ENCODE measurements at places on chromosomes 5 and 9.
A peak's percentile ranks its signal among the peaks of the same experiment; 100 is the strongest.

DNA sequence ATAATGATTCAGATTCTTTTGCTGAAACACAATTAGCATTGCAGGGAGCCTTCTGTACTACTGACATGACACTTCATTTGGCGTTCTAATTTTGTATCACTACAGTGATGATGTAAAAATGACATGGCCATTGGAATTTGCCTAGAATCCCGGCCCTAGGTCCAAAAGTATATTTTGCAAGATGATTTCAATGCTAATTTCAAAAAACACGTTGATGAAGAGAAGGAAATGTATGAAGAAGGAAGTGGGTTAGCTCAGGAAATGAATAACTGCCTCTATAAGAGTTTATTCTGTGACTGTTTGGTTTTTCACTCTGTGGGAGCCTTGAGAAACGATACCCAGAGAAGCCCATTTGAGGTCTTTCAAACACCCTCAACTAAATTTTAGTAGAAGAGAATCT is 59.3 kb downstream of the OSTF1 start:
- DNase-seq, result no peak

GRCh38 chr5:67010684-67011409 is 185.8 kb downstream of the CD180 start:
- DNase-seq, result no peak

DNA sequence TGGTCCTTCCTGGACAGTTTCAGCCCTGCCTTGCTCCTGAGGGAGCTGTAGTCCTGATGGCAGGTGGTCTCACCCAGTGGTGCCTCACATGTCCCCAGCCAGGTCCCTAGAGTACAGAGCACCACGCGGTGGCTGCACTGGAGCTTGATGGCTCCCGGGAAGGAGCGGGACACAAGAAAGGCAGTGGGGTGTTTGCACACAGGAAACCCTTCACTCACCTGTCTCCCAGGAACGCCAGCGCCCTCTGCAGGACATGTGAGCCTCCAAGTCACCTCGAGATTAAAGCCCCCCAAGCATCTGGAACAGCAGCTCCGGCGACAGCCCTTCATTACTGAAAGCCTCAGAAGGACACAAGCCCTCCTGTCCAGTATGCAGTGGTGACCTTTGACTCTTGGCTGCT is 19.9 kb upstream of the TMEM250 start:
- no peak for DNase-seq

- no peak for DNase-seq
Observed at GRCh38 chr5:59062986-59063683, 480.3 kb downstream of the RAB3C start.

- DNase-seq, result no peak
Observed at GRCh38 chr5:159343295-159344094, 13.2 kb upstream of the IL12B start.

DNA sequence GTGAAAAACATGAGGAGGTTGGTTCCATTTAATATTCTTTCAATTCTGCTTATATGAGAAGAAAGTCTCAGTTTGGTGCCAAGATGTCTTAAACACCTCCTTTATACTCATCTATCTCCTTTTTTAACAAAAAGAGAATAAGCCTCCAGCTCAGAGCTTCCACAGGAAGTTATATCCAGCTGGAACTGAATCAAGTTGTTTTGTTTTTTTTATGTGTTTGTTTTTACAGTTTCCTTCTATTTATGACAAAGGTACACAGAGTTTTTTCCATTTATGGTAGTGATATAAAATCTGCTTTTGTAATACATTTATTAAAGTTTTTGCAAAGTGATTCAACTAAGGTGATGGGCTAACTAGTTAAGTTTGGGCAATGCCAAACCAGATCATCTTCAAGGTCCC is 10.4 kb downstream of the SPARC start:
- no peak for DNase-seq

GRCh38 chr9:70500793-70501192 is 86.3 kb upstream of the KLF9 start:
- DNase-seq, result no peak

- DNase-seq, result no peak
Observed at GRCh38 chr9:35076848-35077247, 2.9 kb downstream of the FANCG start.

- no peak for DNase-seq
Observed at GRCh38 chr9:116411506-116411905, 257.9 kb downstream of the PAPPA start.

GRCh38 chr5:177599731-177600507 is at the start of gene B4GALT7:
TSS of gene B4GALT7 (plus strand) at chr5:177600132. CDS start at chr5:177600211, 79 bp downstream.
- DNase-seq, result peak; percentile 75

- no peak for DNase-seq
Observed at GRCh38 chr9:79489261-79490000, 82.3 kb upstream of the TLE4 start.

GRCh38 chr9:28410411-28410810 is 837.1 kb upstream of the C9orf72 start:
- DNase-seq, result no peak

DNA sequence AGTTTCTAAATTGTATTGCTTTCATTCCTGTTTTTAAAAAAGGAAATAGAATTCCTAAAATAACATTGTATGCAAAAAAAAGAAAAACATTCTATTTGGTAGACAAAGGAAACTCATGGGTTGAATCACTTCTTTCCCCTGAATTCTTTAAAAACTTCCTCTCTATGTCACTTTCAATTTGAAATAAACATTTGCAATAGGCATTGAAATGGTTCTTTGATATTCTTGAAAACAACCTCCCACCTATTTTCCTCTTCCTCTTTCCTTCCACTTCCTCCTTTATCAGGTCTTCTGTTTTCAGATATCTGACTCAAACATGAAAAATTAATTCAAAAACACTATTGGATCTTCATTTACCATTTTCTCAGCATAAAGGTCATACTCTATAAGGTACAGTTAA is 442.0 kb upstream of the MEF2C start:
- no peak for DNase-seq

DNA sequence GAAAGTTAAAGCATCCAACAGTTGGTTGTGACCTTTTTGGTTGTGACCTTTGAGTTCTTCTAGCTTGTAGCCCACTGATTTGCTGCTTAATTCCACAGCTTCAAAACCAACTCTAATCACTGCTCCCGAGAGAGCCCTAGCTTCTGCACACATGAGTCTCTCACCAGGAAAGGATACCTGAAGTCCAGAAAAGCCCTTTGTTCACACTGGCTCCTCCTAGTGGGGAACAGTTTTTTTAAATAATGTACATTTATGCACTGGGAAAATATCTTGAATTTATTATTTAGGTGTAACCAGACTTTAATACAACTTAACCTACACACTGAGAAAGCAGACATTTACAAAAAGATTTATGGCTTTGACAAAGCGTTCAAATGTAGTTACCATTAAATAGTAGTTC is 120.2 kb upstream of the CCDC152 start:
- DNase-seq, result no peak

GRCh38 chr5:137688210-137688840 is 47.6 kb downstream of the KLHL3 start:
- DNase-seq, result no peak

GRCh38 chr5:74873525-74874249 is 7.5 kb upstream of the FAM169A start:
- no peak for DNase-seq

GRCh38 chr5:139495638-139496435 is 13.3 kb upstream of the STING1 start:
- DNase-seq, result no peak

- DNase-seq, result no peak
Observed at GRCh38 chr5:126370796-126371718, 52.2 kb upstream of the GRAMD2B start.

DNA sequence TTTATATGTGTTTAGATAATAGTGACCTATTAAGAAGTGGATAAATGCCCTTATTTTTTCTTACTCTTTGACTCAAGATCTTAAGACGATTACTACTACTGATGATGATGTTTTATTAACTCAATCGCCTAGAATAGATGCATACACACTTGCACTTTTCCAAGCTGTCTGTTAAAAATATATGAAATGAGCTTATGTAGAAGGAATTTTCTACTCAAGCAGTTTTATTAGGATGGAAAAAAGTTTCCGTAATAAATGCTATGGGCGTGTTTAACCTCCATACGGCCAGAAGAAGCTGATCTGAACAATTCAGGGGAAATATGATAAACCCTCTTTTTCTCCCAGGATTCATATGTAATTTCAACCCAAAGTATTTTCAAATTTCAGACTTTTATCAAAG is 455.7 kb upstream of the MPDZ start:
- no peak for DNase-seq

DNA sequence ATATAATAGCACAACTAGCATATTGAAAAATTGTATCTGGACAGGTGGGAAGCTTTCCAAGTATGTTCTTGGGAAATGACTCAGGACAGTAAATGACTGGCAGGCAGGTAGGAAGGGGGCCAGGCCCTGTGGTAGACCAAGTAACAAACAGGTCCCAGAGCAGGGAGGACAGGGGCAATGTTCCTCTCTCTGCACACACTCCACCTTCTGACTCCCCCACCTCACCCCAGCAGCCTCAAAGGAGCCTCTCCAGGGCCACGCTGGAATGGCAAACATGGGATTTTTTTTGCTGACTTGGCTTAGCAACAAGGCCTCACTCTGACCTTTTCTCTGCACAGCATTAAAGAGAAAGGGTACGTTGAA is 31.1 kb upstream of the IQGAP2 start:
- DNase-seq, result no peak

DNA sequence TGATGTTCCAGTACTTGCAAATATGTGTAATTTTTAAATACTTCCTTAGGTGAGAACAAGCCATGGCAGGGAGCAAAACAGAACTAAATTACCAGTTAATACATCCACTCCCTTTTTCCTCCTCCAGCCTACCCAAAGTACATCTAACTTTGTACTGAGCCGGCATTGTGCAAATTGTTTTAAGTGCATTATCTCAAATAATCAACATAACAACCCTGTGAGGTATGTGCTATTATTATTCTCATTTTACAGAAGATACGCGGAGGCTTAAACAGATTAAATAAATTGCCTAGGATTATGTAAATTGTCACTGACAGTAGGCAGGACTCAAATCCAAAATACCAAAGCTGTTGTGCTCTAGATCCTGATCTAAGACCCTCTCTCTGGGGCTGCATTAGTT is 55.5 kb upstream of the KLF4 start:
- DNase-seq, result no peak

- DNase-seq, result no peak
Observed at GRCh38 chr5:43704243-43704642, 101.3 kb downstream of the NNT start.

- no peak for DNase-seq
Observed at GRCh38 chr5:39451276-39451941, 26.6 kb upstream of the DAB2 start.

DNA sequence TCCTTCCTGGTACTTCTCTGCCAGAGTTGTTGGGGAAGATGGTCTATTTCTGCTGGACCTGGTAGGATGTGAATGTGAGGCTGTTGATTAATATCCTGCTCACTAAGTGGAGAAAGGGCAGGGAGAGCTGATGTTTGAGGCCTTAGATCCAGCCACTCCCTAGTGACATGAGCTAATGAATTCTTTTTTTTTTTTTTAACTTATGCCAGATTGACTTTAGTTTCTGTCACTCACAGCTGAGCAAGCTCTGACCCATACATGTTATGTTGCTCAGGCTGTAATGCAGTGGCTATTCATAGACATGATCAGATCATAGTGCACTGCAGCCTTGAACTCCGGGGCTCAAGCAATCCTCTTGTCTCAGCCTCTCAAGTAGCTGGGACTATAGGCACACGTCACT is 75.1 kb upstream of the SPRY4 start:
- DNase-seq, result no peak

DNA sequence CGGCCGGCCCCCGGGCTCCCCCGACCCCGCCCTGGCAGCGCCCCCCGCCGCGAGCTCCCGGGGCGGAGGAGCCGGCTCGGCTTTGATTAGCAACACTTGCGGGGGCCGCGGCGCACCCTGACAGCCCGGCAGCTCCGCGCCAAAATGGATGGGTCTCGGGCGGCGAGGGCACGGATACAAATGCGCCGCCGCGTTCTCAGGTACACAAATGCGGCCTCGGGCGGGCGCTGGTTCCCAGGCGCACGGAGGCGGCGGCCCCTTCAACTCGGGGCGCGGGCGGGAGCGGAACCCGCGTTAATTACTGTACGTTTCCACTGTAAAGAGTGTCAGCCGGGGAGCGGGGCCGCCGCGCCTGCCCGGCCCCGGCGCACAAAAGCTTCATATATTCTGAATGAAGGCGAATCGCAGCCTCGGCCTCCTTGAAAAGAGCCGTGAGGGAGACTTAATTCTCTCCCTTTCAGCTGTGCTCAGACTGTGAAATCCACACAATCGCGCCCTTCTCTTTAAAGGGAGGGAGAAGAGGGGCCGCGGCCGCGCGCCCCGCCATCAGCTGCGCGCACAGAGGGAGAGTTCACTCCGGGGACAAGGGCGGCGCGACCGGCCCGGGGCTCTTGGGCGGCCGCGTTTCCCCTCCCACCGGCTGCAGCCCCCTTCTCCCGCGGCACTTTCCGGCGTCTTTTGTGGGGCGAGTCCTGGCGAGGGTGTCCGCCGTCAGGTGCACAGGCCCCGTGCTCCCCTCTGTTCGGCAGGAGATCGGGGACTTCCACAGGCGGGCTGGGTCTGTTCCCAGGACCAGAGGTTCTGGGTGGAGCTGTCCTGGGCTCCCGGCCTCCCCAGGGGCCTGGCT is 27.0 kb downstream of the MSX2 start:
- DNase-seq, result no peak

All from stimulated activated naive CD4-positive, alpha-beta T cell treated with Interleukin-2 at 50 U/mL for 16 hours (primary cell).